NCI-H774 (cell line): ENCODE measurements at places on chromosomes 5 and 9.

DNA sequence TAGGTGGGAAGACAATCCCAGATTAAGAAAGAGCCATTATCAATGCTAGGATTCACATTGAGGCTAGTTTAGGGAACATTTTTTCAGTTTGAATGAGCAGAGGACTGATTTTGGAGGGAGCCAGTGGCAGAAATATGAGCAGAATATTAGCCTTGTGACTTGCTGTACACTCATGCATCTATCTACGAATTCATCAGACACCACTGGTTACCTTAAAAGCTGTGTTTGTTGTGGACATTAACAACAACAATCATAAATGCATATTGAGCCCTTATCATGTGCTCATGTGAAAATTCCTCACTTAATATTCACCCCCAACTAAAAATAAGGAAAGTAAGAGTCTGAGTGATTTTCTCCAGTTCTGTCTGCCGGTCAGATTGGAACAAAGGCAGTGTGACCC, 9.9 kb upstream of the SH3TC2 start:
- no peak for DNase-seq

- no peak for DNase-seq
Observed at GRCh38 chr9:7533376-7534090, 266.0 kb downstream of the DMAC1 start.

- no peak for DNase-seq
Observed at GRCh38 chr5:13695076-13695712, 249.3 kb downstream of the DNAH5 start.

GRCh38 chr9:5375790-5376477, 36.3 kb upstream of the RLN1 start:
- no peak for DNase-seq

GRCh38 chr5:14752497-14753071, 88.1 kb downstream of the OTULIN start:
- no peak for DNase-seq

DNA sequence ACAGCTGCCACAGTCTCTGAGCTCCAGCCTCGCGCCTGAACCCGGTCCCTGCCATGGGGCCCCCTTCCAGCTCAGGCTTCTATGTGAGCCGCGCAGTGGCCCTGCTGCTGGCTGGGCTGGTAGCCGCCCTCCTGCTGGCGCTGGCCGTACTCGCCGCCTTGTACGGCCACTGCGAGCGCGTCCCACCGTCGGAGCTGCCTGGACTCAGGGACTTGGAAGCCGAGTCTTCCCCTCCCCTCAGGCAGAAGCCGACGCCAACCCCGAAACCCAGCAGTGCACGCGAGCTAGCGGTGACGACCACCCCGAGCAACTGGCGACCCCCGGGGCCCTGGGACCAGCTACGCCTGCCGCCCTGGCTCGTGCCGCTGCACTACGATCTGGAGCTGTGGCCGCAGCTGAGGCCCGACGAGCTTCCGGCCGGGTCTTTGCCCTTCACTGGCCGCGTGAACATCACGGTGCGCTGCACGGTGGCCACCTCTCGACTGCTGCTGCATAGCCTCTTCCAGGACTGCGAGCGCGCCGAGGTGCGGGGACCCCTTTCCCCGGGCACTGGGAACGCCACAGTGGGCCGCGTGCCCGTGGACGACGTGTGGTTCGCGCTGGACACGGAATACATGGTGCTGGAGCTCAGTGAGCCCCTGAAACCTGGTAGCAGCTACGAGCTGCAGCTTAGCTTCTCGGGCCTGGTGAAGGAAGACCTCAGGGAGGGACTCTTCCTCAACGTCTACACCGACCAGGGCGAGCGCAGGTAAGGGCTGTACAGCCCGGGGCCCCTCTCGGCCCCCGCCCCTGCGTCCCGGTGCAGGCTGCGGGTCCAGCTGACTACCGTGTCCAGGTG, 509 bp downstream of the LVRN start:
- DNase-seq = no peak

DNA sequence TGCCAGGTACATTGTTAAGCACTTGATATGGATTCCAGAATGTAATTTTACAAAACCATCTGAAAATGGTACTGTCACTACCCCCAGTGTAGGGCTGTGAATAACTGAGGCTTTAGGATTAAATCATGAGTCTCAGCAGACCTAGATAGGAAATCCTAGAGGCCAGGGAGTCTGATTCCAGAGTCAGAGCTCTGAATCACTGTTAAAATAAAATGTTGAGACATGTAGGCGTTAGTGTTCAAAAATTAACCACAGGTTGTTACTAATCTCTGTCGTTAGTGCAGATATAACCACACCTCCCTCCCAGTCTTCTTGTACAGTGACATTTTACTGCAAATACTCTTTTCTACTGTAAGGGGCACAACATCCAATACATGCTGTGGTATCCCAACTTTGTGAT, 1828.8 kb downstream of the MAT2B start:
- no peak for DNase-seq

GRCh38 chr5:68012831-68013230, 202.7 kb upstream of the PIK3R1 start:
- no peak for DNase-seq
